Activated CD4-positive, CD25-positive, alpha-beta regulatory T cell treated with anti-CD3 and anti-CD28 coated beads, Interleukin-2, amount 50 U/mL, for 72 hours (primary cell): ENCODE measurements at places on chromosomes 7 and 10.

DNA sequence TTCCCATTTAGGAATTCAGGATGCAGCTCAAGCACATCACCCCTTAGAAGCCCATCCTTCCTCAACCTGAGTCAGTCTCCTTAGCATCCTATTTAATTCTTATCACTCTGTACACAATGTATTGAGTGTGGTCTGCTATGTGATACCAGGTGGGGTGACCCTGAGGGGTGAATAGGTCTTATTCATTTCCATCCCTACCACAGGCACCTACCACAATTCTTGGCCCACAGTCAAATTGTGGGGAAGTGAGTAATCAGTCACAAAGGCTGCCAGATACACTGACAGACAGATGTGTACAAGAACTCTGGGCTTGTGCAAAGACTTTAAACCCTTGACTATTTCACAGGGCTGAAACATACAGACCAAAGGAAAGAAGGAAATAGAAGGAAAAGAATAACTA lies 560.5 kb downstream of the PARD3 start:
- no peak for DNase-seq

DNA sequence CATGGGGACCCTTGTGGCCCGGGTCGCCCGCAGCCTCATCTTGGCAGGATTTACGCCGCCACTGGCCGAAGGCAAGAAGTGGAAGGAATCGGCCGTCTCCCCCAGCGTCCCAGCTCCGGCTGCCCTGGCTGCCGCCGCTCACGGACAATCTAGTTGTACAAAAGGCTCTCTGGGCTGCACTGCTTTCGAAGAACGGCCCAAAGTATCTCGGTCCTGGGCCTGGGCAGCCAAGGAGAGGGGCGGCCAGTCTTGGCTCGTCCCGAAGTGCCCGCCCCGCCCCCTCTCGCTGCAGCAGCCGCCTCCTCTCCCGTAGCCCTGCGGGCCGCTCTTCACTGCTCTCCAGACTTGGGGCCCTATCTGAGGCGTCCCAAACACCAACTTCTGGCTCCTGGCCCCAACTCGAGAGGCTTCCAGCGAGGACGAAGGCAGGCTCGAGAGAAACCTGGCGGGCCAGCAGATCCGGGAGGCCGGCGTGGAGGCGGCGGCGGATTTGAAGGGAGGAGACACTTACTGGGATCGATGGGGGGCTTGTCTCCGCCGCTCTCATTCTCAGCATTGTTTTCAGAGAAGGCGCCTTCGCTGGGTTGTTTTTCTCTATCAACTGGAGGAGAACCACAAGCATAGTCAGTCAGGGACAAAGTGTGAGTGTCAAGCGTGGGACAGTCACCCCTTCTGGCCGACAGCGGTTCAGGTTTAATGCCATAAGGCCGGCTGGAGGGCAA lies 809 bp downstream of the HOXA9 start:
- DNase-seq = peak; percentile 30

- no peak for DNase-seq
Observed at GRCh38 chr7:118590107-118590506, 365.6 kb downstream of the ANKRD7 start.

DNA sequence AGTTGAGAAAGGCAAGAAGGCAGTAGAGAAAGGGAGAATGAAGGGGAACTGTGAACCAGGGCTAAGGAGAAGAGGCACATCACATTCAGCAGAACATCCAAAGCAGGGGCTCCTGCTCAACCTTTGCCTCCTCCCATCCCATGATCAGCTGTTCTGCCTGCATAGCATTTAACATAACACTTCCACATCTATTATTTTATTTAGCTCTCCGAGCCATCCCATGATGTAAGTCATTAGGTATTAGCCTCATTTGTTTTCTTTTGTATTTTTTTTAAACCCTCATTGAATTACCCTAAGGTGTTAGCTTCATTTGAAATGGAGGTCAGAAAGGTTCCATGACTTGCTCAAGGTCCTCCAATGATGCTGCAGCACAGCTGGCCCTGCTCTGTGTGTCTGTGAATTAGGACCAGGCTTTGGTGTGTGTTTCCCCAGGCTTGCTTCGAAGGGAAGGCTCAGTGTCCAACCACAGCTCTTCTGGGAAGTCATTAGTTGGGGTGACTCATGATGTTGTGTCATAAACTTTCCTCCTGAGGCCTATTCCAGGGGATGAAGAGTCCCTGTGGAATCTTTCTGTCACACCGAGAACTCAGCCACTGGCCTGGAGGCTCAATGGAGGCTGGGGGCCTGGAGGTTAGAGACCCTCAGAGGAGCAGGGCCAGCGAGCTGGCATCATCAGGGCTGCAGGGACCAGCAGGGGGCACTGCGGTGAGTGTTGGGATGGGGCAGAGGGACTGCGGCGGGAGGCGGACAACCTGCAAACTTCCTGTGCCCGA lies 16.5 kb downstream of the NPFFR1 start:
- no peak for DNase-seq

DNA sequence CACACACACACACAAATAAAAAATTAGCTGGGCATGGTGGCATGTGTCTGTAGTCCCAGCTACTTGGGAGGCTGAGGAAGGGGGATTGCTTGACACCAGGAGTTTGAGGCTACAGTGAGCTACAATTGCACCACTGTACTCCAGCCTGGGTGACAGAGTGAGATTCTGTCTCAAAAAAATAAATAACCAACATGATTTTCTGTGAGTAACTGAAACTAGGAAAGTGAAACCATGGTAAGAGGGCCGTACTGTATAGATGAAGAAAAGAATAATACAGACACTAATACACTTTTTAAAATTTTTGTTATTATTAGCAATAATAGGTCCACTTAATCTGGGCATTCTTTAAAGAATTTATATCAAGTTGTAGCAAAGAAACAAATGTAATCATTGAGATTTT lies 170.9 kb downstream of the HGF start:
- DNase-seq = no peak

GRCh38 chr10:110972231-110973134 lies 53.1 kb downstream of the SHOC2 start:
- DNase-seq = no peak

DNA sequence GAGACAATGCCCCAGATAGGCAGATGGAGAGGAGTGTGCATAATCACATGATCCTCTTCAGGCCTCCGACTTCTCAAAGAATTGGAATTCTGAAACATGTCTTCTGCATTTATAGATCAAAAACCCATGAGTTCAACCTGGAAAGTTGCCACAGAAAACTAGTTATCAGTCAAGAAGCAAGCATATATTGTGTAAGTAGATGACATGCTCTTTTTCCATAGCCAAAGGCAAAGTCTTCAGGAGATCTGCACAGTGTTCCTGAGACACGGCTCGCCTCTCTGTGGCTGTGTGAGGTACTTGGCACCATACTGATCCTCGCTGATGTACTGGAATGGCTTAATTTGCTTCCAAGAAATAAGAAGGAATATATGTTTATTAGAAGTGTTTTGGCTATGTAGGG lies 213.5 kb upstream of the MKI67 start:
- DNase-seq = no peak

- no peak for DNase-seq
Observed at GRCh38 chr10:98306501-98306900, 38.5 kb upstream of the LOXL4 start.

DNA sequence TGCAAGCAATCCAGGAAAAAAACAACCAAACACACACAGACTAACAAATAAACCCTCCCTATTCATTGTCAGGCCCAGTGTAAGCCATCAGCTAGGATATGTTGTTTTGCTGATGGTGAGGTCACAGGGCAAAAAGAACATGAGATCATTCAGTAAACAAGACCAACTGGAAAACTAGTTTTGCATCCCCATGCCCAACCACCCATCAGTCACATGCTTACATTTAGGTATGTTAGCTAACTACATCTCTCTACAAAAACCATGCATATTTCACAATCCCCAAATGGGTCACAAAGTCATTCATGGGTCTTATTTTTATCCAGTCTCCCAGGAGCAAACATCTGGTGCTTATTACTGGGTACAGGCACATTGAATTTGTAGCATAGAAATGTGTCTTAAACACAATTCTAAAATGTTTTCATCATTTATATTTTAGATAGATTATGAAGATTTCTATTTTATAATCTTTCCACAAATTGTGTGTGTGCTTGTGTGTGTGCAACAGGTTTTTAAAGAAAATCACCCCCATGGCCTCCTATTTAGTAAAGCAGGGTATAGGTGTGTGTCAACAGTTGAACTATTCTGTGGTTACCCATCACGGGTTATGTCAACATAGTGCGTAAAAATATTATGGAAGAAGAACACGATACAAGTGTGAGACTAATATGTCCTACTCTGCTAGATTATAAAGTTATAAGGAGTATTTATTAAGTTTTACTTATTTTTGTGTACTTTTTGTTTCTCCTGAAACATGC lies 103.8 kb upstream of the AKR1E2 start:
- DNase-seq = no peak

- DNase-seq = no peak
Observed at GRCh38 chr7:138000081-138000701, 1.7 kb downstream of the CREB3L2 start.

DNA sequence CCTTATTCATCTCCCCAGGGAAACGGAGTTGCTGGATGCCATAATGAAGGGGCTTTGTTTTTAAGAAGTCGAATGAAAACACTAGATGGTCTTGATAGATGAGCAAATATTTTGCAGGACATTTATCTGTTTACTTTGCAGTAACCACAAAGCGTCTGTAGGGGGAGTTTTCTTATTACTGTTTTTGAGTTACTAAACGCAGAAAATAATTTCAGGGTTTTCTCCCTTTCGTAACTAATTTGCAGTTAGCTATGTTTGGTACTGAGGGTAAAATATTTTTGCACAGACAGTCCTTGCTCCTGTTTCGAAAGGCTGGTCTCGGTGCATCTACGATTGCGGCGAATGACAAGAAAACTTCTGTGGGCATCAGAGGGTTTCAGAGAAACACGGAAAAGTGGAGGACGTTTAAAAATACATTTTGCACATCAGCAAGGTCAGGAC lies 505.6 kb upstream of the MKI67 start:
- no peak for DNase-seq

DNA sequence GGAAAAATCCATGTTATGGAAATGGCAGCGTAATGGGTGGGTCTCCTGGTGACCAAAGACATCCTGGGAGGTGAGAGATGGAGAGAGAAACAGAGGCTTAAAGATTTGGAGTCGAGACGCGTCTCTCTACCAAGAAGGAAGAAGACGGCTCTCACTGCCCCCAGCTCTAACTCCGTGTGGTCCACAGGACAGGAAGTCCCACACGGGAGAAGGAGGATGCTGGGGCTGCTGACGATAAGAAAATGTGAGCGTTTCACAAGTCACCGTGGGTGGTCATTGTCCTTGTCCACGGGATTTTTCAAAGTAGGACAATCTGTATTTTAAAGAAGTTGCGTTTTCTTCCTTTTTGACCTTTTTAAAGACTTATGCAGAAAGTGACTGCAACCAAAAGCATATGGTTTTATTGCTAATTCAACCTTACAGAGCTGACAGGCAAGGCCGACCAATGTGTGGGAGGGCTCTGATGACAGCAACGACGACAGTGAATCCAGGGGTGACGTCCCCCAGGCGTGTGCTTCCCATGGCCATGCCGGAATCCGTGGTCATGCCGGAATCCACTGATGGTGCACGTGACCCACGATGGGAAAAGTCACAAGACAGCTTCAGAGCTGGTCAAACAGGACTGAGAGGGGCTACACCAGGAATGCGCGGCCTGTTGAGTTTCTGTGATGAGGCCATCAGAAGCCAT lies 341.2 kb downstream of the PTPRN2 start:
- DNase-seq = no peak

GRCh38 chr10:76309070-76309469 lies 877.6 kb downstream of the LRMDA start:
- DNase-seq = no peak

GRCh38 chr7:64656489-64656888 lies 9.4 kb upstream of the ZNF107 start:
- DNase-seq = no peak

GRCh38 chr10:120016906-120017305 lies 124.4 kb downstream of the SEC23IP start:
- no peak for DNase-seq

DNA sequence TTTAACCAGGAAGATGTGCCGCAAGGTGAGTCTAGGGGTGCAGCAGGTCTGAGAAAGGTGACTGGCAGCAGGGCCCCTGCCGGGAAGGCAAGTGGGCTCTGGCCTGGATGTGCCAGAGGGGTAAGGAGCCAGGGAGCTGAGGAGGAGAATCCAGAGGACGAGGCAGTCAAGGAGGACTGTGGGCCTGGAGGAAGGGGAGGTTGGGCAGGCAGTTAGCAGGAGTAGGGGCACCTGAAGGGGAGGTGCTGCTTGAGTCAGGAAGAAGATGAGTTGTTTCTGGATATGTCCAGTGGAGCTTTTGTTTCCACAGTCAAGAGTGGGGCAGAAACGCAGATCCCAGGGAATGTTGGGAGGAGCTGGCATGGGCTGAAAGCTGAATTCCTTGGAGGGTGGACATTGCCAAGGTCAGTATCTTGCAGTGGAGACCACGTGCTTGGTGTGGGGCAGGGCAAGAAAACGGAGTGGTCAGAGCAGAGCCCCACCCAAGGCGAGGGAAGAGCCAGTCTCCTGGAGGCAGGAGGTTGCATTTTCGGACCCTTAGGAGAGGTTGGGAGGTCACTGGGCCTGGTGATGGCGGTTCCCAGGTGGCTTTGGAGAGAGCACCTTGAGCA lies 34.0 kb downstream of the MINDY4 start:
- no peak for DNase-seq

DNA sequence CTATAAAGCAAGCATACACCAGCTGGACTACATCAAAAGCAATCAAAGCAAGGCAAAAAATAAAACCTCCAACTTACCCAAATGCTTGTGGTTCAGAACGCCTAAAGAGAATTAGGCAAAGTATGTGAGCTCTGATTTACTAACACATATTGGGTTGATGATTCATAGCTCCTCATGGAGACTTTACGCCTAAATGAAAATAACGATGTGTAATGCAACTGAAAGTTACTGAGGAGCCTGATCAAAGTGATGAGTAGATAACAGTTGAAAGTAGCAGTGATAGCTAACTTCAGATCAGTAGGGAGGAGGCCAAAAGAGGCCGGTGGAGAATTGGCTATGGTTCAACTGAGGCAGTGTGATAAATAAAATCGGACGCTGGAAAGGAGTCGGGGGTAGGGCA lies 85.0 kb downstream of the MPP7 start:
- DNase-seq = no peak

DNA sequence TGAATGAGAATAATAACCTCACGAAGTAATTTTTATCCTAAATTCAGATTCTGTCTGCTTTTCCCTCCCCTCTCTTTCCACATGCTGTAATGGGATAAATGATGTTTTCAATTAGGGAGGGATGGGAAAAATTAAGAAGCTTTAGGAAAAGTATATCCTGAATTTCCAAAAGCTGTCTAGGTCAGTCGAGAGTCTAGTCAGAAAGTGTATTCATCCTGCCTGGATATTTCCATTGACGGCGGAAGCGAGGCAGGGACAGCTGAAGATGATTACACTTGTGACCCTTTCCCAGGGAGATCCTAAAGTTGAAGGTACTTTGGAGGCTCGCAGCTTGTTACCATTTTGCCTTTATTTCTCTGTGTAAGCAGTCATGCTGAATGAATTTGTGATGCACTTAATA lies 204.1 kb downstream of the ZNF365 start:
- DNase-seq = no peak

DNA sequence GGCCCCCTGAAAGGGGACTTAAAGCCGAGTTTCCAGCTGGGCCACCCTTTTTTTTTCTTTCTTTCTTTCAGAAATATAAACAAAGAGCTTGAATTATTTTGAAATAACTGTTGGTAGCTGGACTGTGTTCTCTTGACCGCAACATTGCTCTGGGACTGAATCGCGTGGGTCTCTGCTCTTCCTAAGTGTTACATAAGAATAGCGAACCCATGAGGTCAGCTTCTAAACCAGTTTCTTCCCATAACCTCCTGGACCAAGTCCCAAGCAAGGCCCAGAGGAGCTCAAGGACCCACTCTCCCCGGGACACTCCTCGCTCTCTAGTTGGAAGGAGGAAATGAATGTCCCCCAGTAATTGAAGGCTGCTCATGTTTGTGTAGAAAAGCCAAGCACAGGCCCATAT lies 91.1 kb downstream of the CXCL12 start:
- no peak for DNase-seq
